NCI-H1417 (cell line): ENCODE measurements at places on chromosomes 5 and 9.

- DNase-seq = no peak
Observed at GRCh38 chr9:90103771-90104170, 499.0 kb downstream of the GADD45G start.

GRCh38 chr5:26192486-26192885 lies 845.9 kb downstream of the CDH9 start:
- DNase-seq = no peak

DNA sequence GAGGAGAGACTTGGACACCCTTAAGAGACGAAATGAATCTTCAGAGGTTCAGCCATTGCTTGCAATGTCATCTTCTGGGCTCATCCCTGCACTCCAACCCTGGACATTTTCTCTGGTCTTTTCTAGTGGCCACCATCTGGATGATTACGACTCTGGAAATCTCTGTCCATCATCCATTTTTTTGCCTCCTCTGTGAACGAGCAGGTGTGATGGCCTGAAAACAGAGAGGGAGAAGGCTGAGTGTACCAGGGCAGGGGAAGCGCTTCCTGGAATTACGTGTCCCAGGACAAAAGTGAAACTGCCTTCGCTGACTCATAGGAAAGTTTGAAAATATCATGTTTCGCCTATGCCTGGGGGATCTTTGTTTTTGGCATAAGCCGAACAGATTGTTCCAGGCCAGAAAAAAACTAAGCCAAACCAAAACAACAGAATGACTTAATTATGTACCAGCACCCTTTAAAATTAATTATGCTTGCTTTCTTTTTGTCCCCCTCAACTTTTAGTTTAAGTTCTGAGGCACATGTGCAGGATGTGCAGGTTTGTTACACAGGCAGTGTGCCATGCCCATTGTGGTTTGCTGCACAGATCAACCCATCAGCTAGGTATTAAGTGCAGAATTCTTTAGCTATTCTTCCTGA lies 31.9 kb downstream of the ANKRD33B start:
- DNase-seq = no peak

DNA sequence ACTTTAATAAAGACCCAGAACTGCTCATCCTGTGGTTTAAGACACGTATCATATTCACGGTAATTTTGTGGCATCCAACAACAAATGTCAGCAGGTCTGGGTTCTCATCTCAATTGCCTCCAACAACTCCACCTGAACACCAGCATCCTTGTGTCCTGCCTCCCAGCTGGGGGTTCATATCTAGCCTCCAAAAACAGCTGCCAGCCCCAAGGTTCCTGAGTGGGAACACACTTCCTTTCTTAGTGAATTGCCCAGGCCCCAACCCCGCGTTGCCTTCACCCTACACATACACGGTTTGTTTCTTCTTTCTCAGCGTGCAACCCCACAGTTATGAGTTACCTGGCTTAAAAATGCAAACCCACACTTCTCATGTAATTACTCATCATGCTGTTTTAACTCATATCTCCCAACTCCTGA lies 77.9 kb downstream of the SEMA4D start:
- DNase-seq = no peak

GRCh38 chr5:171823269-171823668 lies 37.7 kb downstream of the SMIM23 start:
- no peak for DNase-seq

DNA sequence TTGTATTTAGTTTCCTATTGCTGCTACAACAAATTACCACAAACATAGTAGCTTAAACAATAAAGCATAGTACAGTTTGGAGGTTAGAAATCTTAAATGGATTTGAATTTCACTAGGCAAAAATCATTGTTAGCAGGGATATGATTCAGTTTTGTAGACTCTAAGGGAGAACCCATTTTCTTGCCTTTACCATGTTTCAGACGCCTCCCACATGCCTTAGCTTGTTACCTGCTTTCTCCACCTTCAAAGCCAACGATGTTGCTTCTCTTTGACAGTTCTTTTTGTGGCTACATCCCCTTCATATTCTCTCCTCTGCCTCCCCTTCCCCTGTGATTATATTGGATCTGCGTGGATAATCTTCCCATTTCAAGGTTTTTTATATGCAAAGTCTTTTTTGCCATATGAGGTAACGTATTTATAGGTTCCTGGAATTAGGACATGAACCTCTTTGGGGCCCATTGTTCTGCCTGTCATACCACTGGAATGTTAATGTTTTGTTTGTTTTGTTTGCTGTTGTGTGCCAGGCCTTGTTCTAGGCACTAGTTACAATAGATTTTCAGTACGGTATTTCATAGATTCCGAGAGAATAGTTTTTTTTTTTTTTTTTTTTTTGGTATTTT lies 54.1 kb downstream of the UHRF2 start:
- no peak for DNase-seq

DNA sequence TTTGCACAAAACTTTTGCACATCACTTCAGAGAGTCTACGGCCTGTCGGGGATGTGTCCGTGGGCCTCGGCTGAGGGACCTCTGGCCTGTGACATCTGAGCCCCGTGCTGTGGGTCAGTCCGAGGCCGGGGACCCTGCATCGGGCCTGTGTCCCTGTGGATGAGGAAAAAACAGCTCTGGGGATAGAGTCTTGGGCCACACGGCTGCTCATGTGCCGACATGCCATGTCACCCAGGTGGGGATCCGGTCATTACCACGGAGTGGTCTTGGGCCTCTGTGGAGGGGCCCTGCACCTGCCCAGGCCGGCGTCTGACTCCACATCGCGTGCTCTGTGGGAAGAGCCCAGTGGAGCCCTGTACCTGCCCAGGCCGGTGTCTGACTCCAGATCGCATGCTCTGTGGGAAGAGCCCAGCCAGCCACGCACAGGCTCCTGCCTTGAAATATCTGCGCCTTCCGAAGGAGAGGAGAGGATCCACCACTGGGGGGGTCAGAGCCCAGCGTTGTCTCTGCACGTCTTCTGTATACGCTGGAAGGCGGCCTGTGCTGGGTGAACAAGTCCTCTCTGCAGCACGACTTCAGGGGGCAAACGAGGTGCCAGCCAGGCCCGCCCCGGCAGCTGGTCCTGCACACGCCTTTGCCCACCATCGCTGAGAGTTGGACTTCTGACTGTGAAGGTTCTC lies 27.5 kb upstream of the IRX4 start:
- no peak for DNase-seq

DNA sequence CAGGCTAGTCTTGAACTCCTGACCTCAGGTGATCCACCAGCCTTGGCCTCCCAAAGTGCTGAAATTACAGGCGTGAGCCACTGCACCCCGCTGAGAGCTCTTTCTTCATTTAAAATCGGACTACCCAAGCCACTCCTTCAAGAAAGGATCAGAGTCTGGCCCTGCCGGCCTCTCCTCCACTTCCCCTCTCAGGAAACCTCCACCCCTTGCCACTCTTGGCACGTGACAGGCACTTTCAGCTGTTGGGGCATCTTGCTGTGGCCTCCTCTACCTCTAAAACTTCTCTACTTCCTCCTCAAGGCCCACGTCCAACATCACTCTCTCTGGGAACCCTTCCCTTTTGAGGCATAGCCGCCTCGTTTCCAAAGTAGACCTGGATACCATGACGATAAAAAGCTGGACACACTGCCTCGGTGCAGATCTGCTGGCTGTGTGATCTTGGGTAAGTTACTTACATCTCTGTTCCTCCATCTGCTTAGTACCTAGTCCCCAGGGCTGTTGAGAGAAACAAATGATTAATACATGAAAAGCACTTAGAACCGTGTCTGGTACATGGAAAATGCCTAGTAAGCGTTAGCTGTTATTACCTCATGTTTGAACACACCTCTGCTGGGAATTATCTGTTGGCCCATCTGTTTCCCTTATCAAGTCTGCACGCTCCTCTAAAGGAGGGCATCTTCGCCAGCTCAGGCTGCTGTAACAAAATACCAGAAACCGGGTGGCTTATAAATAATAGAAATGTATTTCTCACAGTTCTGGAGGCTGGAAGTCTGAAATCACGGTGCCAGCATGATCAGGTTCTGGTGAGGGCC lies 55.3 kb downstream of the SMIM23 start:
- no peak for DNase-seq

DNA sequence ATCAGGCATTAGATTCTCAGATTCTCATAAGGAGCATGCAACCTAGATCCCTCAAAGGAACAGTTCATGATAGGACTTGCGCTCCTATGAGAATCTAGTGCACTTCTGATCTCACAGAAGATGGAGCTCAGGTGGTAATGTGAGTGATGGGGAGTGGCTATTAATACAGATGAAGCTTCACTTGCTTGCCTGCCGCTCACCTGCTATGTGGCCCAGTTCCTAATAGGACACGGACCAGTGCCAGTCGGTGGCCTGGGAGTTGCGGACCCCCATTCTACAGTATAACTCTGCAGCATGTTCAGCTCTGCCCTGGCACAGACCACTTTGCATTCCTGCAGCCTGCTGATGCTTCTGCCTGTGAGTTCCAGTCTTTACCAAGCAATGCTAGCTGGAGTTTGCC lies 581.3 kb upstream of the KLF4 start:
- no peak for DNase-seq

- no peak for DNase-seq
Observed at GRCh38 chr5:180609386-180609785, 18.1 kb upstream of the SCGB3A1 start.

DNA sequence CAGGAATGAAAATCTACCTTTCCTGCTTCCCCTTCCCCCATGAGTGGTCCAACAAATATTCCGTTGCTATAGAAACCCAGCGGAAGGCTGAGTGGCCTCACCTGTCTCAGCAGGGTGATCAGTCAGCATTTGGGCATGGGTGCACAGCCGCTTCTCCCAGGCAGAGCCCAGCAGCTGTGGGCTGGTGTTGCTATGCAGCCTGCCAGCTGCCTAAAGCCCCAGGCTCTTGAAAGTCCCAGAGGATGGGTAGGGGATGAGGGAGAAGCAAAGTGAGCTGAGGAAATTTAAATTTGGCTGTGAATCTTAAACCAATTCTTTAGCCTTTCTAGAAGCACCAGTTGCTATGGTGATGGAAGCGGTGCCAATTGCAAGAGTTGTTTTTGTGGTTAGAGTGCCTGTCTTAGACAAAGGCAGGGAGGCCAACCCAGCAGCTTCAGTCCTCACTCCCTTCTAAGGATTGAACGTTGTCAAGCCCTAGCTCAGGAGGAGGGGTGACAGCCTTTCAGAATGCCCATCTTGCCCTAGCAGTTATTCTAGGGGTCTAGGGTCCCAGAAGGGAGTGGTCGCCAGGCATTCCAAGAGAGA lies 151.5 kb upstream of the PITX1 start:
- peak; percentile 72 for DNase-seq

- no peak for DNase-seq
Observed at GRCh38 chr5:59335544-59335943, 558.0 kb downstream of the PDE4D start.

- DNase-seq = no peak
Observed at GRCh38 chr5:119031011-119031886, 39.6 kb upstream of the DMXL1 start.

DNA sequence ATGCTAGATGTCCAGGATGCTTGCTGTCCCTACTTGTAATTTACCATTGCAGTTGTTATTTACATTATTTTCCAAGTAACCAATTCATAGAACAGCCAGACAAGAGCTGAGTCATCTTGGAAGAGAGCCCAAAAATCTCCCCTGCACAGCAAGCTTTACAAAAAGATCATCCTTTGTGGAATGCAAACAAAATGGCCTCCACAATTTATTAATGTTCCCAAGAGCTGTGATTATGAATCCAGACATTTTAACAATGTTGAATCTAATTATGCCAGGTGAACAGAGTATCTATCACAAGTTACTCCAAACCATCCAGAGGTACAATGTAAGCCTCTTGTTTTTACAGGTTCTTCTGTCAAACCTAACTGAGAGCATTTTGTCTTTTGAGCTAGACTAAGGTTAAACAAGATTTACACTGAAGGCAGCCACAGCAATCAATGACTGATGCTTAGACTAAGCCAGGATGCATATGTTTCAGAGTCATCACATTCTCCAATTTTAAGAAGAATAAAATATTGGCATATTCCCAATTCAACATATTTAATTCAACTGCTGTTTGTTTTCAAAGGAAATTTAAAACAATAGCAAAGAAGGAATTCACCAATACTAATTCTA lies 95.3 kb upstream of the SLC12A2 start:
- DNase-seq = peak; percentile 60

DNA sequence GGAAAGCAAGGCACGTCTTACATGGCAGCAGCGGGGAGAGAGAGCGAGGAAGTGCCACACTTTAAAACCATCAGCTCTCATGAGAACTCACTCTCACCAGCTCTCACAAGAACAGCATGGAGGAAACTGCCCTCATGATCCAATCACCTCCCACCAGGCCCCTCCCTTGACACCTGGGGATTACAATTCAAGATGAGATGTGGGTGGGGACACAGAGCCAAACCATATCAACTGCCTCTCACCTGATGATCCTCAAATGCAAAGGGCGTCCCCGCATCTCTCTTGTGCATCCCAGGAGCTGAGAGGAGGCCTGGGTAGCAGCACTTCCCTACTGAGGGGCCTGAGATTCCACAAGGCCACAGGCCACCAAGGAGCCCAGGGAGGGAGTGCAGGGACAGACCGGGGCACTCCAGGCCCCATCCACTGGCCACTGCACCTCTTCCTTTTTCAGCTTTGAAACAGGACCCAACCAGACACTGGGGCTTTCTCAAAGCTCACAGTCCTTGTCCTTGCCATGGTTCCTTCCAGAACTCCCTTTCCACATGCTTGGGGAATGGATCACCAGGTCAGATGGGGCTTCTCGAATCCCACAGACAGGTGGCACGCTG lies 54.5 kb upstream of the IL17B start:
- DNase-seq = no peak

DNA sequence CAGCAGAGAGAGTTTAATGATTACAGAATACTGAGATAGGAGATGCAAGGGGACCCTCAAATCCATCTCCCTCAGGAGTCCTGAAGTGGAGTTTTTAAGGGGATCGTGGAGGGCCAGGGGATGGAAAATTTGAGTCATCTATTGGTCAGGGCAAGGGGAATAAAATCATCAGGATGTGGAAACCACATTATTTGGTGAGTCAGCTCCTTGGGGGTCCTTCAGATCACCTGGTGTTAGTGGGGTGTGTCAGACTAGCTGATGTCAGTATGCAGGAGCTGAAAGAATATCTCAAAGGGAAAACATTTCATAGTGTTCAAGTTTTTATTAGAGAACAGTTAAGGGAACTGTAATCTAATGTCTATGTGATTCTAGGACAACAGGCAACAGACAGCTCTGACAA lies 183.0 kb upstream of the FTMT start:
- DNase-seq = no peak

DNA sequence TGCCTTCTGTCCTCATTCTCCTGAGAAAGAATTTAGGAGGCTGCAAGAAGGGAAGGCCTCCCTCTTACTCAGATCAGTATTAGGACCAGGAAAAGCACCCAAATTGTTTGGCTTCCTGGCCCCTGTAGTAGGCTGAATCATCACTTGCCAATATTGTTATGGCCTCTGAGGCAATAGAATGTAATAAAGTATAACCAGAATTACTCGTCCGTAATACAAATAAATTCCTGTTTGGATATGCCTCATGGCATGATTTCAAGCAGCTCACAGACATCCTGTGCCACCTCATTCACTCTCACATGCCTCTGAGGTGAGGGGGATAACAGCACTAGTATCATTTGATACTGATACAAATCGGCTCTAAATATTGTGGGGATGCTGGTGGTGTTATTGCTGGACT lies 427.3 kb downstream of the ISL1 start:
- no peak for DNase-seq

- no peak for DNase-seq
Observed at GRCh38 chr9:121836366-121836885, 185.0 kb downstream of the DAB2IP start.
